ENCODE measurements at places on chromosomes 12 and 14.

- DNase-seq, result no peak
Observed at GRCh38 chr12:87612996-87613395, 416.2 kb downstream of the C12orf50 start.

- DNase-seq, result no peak
Observed at GRCh38 chr12:27296674-27297073, 36.0 kb upstream of the BMAL2 start.

DNA sequence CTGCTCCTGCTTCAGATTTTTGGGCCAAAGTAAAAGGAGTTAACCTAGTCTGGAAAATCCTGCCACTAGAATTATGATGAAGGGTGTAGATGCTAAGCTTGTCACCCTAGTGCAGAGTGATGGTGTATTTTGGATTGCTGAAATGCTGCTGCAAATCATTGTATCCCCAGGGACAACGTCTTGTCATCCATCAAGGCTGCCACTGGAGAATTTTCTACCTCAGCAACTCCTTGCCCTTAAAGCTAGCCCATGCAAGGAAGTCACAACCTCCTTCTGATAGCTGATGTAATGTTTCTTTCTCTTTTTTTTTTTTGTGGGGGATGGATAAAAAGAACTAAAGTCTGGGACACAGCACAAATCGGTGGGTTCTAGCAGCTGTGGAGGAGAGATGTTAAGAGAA is 139.4 kb upstream of the FRMD6 start:
- no peak for DNase-seq

DNA sequence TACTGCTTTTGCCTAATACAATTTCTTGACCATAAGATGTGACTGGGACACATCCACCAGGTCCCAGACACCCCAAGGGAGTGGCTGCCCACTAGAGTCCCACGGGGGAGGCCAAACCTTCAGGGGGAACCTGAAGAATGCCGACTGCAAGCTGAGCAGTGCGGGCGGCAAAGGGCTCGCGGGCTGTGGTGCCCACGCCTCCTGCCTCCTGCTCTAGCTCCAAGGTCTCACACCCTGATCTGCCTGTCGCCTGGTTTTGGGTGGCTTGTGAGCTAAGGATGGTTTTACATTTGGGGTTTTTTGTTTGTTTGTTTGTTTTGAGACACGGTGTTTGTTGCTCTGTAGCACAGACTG is 75.2 kb downstream of the MOK start:
- no peak for DNase-seq

DNA sequence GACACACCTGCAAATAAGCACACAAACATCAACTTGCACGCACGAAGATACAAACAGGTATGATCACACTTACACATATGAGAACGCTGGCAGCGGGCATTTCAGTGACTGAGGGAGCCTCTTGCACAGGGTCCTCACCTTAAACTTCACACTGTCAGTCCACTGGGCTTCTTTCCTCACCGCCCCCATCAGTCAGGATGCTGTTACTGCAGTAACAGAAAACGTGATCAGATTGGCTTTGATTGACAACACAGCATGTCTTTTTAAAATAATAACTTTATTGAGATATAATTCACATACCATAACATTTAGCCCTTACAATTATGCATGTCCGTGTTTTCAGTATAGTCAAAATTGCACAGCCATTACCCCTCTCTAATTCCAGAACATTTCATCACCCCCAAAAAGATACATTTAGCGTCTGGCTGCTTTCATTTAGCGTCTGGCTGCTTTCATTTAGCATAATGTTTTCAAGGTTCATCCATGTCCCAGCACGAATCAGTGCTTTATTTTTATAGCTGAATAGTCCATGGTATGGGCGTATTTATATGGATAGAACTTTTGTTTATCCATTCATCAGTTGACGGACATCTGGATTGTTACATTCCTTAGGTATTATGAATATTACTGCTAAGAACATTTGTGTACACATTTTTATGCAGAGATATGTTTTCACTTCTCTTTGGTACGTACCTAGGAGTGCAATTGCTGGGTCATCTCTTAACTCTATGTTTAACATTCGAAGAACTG is 8.4 kb downstream of the CCDC197 start:
- peak; percentile 46 for DNase-seq

DNA sequence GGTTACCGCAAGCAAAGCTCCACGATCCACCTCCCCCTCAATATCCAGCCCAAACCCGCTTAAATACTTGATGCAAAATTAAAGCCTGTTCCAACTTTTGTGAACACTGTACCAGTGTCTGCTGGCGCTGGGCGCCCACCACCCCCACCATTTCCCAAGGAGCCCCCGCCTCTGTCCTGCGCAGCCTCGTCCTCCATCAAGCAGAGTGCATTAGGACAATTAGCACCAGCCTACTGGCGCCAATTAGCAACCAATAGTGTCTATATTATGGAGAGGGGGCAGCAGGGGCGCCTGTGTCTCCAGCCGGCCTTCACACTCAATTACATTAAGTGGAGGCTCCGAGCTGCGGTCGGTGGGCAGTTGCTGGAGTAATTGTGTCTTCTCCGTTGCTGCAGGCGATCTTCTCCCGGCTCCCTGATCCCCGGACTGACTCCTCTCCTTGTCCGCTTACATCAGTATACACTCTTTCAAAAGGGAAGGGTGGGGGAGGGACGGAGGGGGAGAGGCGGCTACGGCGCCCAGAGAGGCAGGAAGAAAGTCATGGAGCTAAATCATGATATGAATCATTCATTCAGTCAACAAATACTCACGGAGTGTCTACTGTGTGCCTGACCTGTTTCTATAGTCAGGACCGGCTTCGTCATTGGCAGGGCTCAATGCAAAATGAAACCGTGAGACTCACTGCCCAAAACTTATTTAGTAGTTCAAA is 707.3 kb downstream of the MED13L start:
- DNase-seq, result no peak

DNA sequence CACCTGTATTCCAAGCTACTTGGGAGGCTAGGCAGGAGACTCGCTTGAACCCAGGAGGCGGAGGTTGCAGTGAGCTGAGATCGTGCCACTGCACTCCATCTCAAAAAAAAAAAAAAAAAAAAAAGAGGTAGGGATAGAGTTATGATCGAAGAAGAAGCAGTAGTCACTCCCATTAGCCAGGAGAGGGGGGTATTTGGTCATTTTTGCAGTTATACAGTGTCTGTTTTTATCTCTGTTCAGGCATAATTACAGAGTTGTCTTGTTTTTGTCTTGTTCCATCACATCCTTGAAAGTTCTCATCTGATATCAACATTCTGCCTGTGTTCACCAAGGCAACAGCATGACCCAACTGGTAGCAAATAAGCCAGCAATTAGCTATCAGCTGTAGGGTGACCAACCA is 98.5 kb upstream of the TMPO start:
- DNase-seq, result no peak

GRCh38 chr12:49889361-49890095 is 14.2 kb downstream of the FAIM2 start:
- no peak for DNase-seq

DNA sequence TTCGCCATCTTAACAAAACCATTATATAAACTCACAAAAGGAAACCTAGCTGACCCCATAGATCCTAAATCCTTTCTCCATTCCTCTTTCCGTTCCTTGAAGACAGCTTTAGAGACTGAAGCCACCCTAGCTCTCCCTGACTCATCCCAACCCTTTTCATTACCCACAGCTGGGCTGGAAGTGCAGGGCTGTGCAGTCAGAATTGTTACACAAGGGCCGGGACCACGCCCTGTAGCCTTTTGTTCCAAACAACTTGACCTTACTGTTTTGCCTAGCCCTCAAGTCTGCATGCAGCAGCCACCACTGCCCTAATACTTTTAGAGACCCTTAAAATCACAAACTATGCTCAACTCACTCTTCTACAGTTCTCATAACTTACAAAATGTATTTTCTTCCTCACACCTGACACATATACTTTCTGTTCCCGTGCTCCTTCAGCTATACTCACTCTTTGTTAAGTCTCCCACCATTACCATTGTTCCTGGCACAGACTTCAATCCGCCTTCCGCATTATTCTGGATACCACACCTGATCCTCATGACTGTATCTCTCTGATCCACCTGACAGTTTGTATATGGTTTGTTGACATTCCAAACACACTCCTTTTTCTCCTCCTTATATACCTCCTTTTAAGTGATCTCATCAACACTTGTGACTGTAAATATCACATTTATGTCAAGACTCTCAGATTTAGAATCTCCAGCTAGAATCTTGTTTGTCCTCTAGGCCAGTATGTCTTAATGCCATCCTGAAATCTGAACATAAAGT is 208.7 kb downstream of the KITLG start:
- no peak for DNase-seq

All from activated CD4-positive, alpha-beta memory T cell treated with anti-CD3 and anti-CD28 coated beads, Interleukin-2, amount 10 ng/mL, durations not matched to agents 7 days and 5 days (primary cell).